ENCODE measurements at places on chromosomes 16 and 17.
A peak's percentile ranks its signal among the peaks of the same experiment; 100 is the strongest.

DNA sequence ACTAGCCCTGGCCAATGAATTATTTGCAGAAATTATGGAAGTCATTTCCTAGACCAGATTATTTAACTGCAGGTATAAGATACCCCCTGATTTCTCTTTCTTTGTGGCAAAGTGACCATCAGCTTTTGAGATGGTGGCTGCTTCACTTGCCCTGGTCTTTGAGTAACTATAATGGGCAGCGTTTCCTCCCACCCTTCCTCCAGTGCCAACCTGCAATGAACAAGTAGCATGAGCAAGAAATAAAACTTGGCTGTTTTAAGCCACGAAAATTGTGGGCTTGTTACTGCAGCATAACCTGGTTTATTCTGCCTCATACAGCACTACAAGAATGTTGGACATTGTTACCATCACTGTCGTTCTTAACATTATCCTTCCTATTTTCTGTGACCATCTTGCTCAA lies 105.3 kb downstream of the CYLD start:
- DNase-seq = no peak

DNA sequence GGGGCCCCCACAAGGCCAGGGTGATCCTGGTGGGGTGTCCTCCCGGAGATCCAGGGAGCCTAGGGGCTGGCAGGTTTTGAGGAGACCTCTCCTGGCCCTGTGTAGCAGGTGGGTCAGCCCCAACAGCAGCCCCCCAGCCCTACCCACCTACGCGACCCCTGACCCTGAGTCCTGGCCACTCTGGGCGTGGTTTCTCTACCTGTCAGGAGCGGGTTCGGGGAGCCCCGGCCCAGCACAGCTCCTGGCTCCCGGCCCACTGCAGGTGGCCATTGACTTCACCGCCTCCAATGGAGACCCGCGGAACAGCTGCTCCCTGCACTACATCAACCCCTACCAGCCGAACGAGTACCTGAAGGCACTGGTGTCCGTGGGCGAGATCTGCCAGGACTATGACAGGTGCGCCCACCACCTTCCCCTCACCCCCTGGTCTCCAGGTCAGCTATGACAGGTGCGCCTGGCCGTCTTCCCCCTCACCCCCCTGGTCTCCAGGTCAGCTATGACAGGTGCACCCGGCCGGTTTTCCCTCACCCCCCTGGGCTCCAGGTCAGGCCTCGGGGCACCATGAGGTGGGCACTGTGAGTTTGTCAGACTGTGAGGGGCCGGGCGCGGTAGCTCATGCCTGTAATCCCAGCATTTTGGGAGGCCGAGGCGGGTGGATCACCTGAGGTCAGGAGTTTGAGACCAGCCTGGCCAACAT lies 13.0 kb downstream of the CPNE7 start:
- no peak for DNase-seq

- DNase-seq = no peak
Observed at GRCh38 chr16:65954446-65954845, 412.0 kb upstream of the CDH5 start.

DNA sequence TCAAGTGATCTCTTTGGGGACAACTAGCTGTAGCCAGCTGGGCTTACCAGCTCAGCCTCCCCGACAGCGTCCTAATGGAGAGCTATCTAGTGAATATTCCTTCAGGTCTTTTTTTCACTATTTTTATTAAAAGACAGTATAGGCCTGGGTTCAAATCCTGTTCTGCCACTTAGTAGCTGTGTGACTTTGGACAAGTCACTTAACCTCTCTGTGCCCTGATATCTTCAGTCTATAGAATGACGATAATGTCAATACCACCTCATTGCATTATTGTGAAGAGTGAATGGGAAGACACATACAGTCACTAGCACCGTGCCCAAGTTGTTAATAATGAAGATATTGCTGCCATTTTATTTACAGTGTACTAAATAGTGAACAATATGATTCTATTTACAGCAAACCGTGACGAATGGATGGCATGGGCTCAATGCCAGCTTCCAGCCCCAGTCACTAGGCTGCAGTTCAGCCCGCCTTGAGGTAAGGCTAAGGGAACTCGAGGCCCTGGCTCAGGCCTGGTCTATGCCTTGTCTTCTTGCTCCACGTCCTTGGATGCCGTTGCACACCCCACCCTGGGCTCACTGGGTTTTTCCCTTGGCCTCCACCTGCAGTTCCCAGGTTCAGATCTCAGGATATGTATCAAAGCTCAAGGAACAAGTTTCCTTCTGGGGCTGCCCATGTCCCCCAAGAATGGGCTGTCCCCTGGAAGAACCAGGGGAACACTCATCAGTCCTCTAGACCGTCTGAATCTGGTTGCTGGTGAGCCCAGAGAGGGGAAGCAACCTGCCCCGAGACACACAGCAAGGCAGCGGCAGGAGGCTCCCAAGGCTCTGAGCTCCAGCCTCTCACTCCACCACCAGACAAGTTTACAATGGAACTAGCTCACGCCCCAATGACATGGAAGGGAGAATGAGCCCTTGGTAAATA lies 95.4 kb upstream of the TNRC6C start:
- DNase-seq = no peak

DNA sequence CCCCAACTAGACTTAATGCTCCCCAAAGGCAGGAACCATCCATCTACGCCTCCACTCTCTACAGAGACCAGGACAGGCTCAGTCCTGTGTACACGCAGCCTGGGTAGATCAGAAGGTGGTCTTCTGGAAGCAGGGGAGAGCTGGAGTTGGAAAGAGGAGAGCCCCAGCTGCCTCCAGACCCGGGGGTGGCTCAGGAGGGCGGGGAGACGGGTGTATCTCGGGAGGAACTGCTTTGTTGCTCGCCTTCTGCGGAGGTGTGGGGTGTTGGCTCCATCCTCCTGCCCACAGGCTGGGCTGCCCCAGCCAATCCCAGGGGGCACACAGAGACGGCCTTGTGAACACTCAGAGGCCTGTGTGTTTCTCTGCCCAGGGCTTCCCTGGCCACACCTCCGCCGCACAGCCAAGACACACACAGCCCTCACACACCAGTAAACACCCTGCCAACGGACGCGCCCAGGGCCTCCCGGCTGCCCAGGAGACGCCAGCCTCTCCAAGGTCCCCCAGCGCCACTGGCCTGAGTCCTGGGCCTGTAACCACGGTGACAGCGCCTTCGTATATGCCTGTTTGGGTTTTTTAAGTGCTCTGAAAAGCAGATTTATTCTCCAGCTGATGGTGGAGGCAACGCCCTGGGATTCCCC lies 143.4 kb upstream of the CDC42EP4 start:
- no peak for DNase-seq

GRCh38 chr16:87657621-87658192 lies 55.4 kb downstream of the JPH3 start:
- DNase-seq = peak; percentile 12

Data from erythroblast (primary cell).